ENCODE measurements at places on chromosomes 3 and 15. TPM values are rescaled to one million over a fixed set of nuclear protein-coding genes. Genes with fewer than 3 reads are reported as not detected.

DNA sequence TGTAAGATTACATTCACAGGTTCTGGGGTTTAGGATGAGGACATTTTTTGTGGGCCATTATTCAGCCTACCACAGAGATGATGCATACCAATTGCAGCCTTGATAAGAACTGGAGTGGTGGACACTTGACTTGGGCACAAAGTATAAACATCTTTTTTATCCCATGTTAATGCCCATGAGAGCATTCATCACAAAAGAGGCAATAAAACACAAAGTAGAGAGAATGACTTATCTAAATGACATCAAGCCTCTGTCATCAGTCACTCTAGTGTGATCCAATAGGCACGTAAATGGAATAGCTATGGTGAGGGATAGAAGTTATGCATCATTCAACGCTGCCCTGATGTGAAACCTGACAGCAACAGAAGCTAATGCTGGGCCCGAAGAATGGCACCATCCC, 25.8 kb downstream of the VEPH1 start:
- DNase-seq: no peak

- DNase-seq: no peak
Measured at GRCh38 chr3:120025520-120025919, 68.7 kb downstream of the GSK3B start.

DNA sequence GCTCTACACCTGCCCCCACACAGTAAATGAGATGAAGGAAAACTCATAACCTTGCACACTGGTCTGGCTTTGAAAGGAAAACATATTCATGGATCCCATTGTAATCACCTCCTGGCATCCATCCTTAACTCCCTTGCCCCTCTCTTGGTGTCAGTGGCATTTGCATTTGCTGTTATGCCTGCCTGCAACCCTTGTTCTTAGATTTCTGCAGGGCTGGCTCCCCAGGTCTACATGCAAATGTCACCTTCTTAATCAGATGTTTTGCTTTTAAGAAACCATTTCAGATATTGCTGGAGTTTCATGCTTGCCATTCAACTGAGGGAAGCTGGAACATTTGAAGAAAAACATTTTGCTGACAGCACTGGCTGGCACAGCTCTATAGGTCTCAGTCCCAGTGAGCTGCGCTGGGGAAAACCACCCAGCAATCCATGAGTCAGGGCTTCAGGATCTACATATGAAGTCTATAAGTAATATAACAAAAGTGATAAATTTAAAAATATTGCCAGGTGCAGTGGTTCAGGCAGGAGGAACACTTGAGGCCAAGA, 19.1 kb downstream of the LRRC2 start:
- DNase-seq: peak; percentile 38

GRCh38 chr3:97957617-97958311, 14.5 kb downstream of the RIOX2 start:
- DNase-seq: no peak

DNA sequence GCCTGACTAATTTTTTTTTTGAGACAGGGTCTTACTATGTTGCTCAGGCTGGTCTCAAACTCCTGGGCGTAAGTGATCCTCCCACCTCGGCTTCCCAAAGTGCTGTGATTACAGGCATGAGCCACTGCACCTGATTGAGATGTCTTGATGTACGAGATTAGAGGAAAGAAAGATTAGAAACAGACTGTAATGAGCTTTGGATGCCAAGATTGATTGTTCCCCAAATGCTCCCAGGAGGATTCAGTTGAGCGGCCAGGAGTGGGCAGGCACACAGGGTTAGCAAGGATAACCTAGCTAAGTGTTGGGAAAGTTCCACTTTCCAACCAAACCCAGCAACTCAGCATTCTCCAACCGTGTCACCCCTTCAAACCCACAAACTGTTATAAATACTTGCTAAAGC, 63.7 kb downstream of the SRGAP3 start:
- no peak for DNase-seq

GRCh38 chr15:101505610-101506337, 16.3 kb upstream of the PCSK6 start:
- DNase-seq: no peak

DNA sequence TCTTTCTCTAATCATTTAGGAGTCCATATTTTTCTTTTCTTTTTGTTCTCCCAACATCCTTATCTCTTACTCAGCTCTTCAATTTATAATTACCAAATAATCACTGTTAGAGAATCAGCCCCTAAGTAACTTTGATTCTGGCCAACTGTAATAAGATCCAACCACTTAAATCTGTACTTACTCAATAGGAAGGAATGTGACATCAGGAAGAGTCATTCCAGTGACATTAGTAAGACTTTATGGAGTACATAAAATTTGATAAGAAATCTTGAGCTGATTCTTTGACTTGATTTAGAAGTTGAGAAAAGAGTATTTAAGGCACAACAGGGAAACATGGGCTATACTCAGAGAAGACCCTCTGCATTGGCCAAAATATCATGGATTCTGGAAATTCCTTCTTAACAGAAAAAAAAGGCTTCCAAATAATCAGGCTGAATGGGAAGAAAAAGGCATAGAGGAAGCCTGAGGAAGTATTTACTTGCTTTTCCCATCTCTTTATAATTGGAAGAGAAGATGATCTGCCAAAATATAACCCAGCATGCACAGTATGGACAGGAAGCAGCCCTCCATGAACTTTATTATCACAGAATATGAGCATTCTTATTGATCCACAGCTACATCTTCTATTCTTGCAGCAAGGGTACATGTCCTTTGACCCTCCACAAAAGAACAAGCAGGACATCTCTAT, 289.7 kb upstream of the TPRG1 start:
- DNase-seq: no peak

GRCh38 chr15:71792521-71792920, 17.8 kb upstream of the NR2E3 start:
- peak; percentile 34 for DNase-seq

DNA sequence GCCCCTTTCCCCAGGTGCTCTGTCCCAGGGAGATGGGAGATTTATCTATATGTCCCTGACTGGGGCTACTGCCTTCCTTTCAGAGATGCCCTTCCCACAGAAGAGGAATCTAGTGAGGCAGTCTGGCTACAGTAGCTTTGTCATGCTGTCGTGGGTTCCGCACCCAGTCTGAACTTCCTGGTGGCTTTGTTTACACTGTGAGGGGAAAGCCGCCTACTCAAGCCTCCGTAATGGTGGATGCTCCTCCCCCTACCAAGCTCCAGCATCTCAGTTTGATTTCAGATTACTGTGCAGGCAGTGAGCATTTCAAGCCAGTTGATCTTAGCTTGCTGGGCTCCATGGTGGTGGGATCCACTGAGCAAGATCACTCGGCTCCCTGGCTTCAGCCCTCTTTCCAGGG, 35.4 kb upstream of the SLC7A14 start:
- no peak for DNase-seq

DNA sequence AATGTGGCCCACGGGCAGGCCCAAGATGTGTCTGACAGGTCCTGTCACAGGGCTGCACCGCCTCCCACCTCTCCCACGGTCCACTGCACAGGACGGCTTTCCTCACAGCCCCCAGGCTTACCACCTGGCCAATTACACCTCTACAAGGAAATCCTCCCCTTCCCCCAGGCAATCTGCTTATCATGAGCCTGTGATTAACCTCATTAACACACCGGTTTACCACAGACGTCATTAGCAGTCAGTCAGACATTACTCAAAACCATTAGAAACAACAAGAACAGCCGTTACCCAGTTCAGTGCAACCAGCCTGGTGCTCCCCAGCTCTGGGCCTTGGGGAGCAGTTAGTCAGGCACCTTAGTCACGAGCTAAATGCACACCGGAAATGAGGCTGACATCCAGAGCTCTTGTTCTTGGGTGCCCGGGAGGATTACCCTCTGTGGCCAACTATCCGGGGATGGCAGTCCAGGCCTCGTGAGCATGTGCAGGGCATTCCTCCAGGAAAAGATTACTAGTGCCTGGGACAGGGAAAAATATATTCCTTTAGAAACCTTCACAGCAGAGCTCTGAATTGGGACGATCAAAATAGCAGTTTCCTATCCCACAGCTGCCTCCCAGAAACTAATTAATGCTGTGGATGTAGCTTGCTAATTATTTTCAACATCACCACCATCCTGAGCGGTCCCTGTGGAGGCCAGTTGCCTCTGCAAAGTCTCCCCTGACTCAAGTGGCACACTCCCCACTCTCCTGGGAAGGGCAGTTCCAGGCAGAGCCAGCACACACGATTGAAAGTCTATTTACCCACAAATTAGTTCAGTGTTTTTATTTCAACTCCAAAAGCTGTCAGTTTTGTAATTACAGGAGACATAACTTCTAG, 117.4 kb upstream of the ZBED2 start:
- DNase-seq: peak; percentile 74

GRCh38 chr3:171932153-171932611, 89.0 kb downstream of the TMEM212 start:
- no peak for DNase-seq

- DNase-seq: no peak
Measured at GRCh38 chr3:13532085-13532484, 16.8 kb upstream of the FBLN2 start.

DNA sequence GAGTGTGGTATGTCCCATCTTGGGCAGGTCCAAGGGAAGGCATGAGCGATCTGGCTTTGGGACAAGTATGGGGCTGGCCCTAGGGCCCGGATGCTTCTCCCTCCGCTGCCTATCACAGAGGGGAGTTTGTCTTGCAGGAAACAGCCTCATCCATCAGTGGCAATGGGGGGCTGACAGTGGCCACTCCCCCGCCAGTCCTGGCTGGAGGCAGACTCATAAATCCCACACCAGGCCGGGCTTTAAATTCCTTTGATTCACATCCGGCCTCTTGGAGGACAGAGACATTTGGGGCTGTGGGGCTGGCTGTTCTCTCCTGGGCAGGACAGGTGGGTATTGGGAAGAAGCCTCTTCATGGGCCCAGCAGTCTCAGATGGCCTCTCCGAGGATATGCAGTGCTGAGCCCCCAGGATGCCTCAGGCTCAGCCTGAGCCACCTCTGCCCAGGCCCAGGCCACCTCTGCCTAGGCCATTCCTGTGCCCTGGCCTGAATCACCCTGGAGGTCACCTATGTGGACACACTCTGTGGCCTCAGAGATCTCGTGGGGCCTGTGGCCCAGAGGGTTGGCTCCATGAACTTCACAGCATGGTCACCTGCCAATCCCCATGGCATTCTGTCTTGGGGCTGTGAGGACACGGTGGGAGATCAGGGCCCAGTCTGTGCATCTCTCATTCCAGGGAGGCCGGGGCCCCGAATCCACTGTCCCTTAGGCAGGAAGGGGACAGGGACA, 84.2 kb upstream of the GOLGA6L4 start:
- DNase-seq: no peak

DNA sequence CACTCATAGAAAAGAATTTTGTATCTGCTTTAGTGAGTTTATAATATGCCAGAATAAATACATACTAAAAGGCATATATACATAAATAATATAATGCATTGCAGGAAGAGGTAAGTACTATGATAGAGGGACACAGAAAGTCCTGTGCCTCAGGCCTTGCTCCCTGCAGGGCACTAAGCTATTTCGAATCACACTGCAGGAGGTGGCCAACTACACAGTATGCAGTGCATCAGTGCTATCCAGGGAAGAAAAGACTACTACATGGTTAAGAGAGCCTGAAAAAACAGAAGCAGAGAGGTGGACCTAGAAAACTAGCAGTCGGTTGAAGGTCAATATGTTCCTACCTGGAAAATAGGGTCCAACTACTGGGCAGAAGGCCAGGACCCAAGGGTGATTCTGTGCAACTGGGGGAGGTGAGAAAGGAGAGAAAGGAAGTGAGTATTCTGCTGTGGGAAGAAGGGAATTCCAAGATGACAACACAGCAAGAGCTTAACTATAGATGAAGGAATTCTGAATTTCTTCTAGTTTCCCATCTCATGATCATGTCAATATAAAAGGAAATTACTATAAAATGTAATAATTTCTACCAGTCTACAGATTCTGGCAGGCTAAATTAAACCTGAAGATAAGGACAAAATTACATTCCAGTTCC, 218.0 kb downstream of the ZBTB20 start:
- DNase-seq: no peak

- DNase-seq: no peak
Measured at GRCh38 chr3:194758716-194759115, 73.0 kb downstream of the FAM43A start.

The GPD1L gene
- total RNA-seq: 12.9 TPM

The MEIS2 gene
- 3.1 TPM for total RNA-seq

The SMCO1 gene
- not detected for total RNA-seq

The PSMD2 gene
- 1,179 TPM for total RNA-seq

The CD276 gene
- 139 TPM for total RNA-seq

The GOLGA8G gene
- not detected for total RNA-seq

The ZNF860 gene
- total RNA-seq: not detected

The ULK4 gene
- 0.79 TPM for total RNA-seq

The CFAP20DC gene
- 1.3 TPM for total RNA-seq

The CCRL2 gene
- total RNA-seq: not detected

Data from MG63 (cell line).